ENCODE measurements at places on chromosomes 6 and 20. TPM values are rescaled to one million over a fixed set of nuclear protein-coding genes. Genes with fewer than 3 reads are reported as not detected.

GRCh38 chr6:75203721-75204120 is 2.1 kb downstream of the COL12A1 start:
- no peak for DNase-seq

DNA sequence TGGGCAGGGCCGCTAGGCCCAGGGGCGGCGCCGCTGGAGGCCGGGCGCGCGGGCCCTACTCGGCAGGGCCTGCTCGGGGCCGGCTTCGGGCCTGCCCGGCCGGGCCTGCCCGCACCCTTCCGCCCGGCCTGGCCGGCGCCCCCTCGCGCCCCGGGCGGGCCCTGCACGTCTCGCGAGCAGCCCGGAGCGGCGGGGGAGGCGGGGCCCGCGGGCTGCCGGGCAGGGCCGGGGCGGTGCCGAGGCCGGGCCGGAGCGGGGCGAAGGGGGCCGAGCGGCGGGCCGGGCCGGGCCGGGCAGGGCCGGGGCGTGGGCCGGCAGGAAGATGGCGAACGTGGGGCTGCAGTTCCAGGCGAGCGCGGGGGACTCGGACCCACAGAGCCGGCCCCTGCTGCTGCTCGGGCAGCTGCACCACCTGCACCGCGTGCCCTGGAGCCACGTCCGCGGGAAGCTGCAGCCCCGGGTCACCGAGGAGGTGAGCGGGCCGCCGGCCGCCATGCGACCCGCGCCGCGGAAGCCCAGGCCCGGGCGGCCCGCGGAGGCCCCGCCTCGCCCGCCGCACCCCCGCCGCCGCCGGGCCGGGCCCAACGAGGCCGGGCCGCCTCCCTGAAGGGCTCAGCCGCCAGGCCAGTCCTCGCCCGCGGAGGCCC is at the start of gene NPEPL1:
TSS of gene NPEPL1 (plus strand) at position 222 of the 647 bp plus-strand sequence. CDS start at position 323, 101 bp downstream.
- no peak for DNase-seq

- no peak for DNase-seq
These were observed 80.2 kb upstream of the OPRM1 start for GRCh38 chr6:153958860-153959259.

GRCh38 chr20:52419205-52419604 is 227.6 kb upstream of the ZFP64 start:
- no peak for DNase-seq

GRCh38 chr6:147567141-147567805 is 58.8 kb downstream of the SAMD5 start:
- DNase-seq = no peak

DNA sequence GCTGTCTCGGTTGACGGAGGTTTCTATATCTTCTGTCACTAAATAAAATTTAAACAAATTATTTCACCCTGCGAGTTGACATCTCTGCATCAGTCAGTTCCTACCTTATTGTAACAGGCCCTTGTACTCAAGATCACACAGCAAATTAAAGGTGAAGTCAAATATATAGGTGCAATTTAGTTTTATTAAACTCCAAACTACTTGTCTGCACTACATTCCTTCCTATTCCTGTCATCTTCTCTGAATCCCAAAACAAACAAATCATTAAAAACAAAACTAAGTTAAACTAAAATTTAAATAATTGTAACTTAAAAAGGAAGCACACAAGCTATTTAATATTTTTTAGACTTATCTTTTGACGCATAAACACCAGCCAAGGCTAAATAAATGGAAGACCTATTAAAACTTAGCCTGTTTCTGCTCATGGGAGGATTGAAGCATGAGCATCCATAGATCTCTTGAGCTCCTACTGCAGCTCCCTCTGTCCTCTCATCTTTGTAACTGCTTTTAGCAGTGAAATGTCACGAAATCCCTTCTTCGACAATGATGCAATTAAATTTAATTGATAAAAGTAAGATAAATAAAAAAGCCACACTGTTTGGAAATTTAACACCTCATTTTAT is 1152.3 kb upstream of the GJE1 start:
- no peak for DNase-seq

DNA sequence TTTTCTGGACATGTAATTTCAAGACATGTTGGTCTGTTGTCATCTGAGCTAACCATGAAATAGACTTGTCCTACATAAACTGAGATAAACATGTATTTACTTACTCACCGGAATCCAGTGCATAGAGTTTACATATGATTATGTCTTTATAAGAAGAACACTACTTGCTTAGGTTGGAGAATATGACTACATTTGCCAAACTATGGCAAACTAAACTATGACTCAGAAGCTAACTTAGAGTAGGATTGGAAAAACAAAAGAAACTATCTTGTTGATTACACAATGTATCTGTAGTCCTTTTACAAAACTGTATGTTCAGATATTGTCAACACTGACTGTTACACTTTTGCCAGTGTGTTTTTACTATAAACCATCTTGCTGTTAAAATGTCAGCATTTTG is 113.3 kb downstream of the CRYBG1 start:
- no peak for DNase-seq

DNA sequence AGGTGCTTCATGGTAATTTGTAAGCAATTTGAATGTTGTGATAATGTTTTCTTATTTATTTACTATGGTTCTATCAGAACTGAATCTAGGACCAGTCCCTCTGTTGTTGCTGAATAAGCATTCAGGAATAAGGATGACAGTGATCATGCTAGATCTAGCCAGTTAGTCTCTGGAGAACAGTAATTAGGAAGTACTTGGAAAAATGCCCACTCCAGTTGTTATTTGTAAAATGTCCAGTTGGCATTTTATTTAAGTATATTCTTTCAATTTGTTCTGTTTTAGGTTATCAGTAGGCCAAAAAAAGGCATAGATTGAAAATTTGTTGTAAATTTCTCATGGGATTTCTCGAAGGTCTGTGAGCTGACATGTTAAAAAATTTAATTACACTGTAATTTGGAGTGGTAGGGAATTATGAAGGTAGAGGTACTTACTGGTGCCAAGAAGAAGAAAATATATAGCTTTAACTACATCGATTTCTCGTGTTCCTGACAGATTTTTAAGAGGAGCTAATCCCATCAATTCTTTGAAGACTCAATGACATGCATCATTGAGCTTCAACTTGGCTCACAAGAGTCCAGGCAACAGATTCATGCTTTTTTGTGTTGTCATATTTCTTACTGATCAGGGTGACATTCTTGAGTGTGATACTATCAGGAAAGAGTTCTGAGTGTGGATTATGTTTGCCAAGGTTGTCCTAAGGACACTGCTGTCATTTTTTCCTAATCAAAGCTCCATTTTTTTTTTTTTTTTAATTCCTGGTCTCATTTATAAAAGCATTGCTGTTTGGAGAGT is 177.3 kb downstream of the CARMIL1 start:
- DNase-seq = no peak

- DNase-seq = no peak
These were observed 19.2 kb downstream of the DCBLD1 start for GRCh38 chr6:117501722-117502121.

DNA sequence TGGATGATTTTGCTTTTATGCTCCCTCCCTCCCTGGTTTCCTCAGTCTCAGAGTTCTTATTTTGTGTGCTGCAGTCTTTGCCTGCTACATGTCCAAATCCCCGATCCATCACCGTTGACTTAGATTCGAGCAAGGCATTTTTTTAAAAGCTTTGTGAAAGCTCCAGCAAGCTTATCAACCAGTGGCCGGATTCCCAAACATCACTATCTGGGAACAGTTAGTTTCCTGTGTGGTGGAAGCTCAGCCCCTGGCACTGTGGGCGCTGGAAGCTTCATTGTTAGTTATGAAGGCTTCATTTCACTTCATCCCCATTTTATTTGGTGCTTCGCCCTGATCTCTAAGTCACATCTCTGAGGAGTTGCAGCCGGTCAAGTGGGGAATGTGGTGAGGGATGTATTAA is 44.7 kb downstream of the DEK start:
- no peak for DNase-seq

DNA sequence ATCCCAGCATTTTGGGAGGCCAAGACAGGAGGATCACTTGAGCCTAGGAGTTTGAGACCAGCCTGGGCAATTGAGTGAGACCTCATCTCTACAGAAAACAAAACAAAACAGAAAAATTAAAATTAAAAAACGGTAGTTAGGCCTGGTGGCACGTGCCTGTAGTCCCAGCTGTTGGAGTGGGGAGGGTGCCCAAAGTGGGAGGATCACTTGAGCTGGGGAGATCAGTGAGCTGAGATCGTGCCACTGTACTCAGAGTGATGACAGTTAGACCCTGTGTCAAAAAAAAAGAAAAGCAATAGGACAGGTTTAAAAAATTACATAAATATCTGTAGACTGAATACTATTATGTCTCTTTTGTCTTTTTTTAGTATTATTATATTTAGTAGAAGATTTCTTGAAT is 64.3 kb downstream of the ITCH start:
- no peak for DNase-seq

DNA sequence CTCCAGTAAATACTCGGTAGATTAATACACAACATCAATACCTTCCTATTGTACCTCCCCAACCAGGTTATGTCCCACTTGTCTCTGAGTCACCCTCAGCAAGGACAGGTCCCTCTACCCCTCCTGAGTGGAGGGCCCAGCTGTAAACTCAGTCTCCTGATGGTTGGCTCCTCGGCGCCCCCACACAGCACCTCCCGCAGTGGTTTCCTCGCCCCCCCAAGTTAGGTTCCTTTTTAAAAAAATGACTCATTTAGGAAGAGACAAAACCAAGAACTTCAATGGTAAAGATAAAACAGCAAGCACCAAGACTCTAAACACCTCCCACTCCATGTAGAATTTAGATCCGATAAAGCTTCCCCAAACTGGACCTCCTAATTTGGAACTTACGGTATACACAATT is 83.5 kb downstream of the TRERF1 start:
- DNase-seq = no peak

DNA sequence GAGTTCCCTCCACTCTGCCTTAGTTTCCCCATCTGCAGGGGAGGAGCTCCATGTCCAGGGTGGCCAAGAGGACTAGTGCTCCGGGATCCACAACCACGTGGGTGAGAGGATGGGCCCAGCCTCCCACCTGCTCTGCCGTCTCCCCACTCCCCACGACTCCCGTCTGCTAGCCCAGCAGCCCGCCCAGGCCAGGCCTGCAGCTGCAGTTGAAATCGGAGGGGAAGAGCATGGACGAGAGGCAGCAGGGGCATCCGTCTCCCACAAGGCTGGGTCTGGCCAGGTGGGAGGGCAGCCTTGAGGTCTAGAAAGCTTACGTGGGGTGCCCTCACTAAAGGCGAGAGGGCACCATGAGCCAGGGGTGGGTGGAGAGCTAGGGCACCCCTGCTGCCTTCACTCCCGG is 8.6 kb downstream of the NOL4L start:
- DNase-seq = no peak

DNA sequence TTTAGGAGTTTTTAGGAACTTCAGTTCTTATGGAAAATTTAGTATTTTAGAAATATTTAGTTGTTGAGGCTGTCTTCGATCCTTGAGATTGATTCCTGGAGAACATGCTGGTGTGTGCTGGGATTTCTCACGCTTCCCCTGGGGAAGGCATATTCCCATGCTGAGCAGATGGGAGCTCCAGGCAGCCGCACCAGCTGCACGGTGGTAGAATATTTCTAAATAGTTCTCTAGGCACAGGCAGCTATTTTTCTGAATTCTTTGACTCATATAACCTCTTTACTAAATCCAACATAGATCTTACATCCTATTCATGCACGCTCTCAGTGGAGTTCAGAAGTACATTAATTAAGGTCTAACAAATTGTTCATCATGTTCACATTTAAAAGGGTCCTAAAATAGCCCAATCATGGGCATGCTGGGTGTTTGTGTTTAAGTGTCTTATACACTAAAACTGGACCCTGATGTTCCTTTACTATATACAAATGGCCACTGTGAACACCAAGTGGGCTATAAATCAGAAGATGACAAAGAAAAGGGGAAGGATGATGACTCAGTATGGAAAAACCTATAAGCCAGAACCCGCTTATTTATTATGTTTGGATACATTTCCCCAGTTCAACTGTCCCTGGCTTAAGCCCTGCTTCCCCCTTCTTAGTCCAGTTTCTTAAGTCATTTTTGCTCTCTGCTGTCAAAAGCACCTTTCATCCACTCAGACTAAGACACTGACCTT is 138.5 kb downstream of the UST start:
- no peak for DNase-seq

- no peak for DNase-seq
These were observed 33.7 kb upstream of the IYD start for GRCh38 chr6:150334790-150335783.

DNA sequence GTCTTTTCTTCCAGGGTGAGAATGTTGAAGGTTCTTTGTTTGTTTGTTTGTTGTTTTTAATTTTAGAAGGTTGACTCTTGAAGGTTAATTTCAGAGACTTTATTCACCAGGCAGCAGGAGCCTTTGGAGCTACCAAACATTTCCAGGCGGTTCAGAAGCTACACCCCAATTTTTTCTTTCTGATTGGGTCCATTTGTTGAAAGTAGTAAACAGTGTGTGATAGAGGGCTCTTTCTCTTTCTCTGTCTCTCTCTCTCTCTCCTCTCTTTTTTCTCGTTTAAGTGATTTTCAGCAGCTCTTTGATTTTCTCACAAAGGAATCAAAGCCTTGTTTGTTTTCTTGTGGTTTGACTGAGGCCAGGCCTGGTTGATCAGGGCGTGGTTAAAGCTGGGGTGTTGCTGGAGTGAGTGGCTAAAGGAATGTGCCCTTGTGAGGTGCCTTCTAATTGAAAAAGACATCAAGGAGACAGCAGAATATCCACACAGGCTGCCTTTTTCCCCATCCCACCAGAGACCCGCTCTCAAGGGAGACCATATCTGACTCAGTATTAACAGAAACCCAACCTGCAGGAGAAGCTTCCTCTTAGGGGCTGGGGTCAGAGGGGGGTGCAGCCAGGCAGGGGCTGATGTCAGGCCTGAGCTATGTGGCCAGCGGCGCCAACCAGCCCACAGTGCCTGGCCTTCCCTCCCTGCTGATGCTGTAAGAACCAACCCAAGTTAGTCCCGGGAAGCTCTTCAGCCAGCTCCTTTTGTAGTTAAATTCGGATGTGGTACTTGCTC is 40.4 kb upstream of the NAA20 start:
- DNase-seq = no peak

DNA sequence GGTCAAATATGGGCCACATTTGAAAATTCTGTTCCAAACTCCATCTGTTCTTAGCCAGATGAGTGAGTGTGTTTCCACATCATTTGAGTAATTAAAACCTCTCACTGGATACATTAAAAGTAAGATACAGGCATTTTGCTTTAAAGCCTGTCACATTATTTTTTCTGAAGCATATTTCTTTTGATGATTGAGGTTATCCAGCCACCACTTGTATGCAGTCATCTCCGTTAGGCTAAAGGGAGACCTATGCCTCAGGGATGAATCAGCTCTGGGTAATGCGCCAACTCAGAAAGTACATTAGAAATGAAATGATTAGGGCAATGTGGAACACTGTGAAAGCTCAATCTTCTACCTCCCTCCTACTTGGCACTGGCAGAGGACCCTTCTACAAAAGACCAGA is 90.7 kb downstream of the SNAP25 start:
- DNase-seq = no peak

Gene DDX43
- 0.32 TPM for total RNA-seq

Gene KCNK16
- total RNA-seq = not detected

Gene IL17A
- total RNA-seq = not detected

Gene LY6G6F
- total RNA-seq = not detected

Measured in mesenteric fat pad (tissue), 1 donor.